ENCODE measurements at places on chromosomes 4 and X.

GRCh38 chr4:3780347-3781171 lies 14.4 kb downstream of the ADRA2C start:
- no peak for DNase-seq

GRCh38 chrX:140711894-140712293 lies 2.3 kb downstream of the LINC00632 start:
- DNase-seq: no peak

DNA sequence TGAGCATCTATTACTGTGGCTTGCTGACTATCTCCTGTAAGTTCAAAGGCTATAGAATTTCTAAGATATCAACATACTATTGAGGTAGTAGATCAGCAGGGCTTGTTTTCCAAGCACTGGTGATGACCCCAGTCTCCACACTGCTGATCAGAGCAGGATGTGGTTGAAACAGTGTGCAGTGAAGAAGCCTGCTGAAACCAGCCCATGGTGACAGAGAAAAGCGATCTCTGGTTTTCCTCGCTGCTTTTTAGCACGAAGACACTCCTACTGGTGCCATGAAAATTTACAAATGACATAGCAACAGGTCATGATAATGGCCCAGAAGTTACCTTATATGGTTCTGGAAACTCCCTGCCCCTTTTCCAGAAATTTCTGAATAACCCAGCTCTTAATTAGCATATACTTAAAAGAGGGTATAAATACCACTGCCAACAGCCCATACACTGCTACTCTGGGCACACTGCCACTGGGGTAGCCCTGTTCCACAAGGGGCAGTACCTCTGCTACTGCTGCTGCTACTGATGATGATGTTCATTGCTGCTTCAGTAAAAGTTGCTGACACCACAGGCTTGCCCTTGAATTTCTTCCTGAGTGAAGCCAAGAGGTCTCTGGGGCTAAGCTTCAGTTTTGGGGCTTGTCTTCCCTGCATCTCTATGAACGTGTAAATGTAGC lies 1689.5 kb upstream of the PCDH10 start:
- DNase-seq: no peak

GRCh38 chr4:150896497-150896896 lies 118.6 kb downstream of the LRBA start:
- DNase-seq: no peak

- DNase-seq: no peak
Observed at GRCh38 chrX:1925053-1925481, 310.2 kb downstream of the ASMT start.

DNA sequence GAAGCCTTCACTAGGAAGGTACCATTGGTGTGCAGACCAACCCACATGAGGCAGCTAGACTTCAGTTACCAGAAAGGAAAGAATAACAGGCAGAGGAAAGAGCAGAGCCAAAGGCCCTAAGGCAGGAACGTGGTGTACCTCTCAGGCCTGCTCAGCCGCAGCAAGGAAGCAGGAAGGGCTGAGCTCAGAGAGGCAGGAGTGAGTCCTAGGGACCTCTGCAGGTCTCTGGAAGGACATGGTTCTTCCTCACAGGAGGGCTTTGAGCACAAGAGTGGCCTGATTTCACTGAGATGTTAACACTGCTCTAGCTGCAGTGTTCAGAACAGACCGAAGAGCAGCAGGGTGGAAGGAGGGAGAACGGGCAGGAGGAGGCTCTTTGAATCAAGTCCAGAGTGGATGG lies 124.6 kb downstream of the DCHS2 start:
- DNase-seq: no peak

GRCh38 chrX:129958083-129958465 lies 24.4 kb upstream of the BCORL1 start:
- no peak for DNase-seq

- DNase-seq: no peak
Observed at GRCh38 chrX:861921-862320, 231.3 kb downstream of the SHOX start.

DNA sequence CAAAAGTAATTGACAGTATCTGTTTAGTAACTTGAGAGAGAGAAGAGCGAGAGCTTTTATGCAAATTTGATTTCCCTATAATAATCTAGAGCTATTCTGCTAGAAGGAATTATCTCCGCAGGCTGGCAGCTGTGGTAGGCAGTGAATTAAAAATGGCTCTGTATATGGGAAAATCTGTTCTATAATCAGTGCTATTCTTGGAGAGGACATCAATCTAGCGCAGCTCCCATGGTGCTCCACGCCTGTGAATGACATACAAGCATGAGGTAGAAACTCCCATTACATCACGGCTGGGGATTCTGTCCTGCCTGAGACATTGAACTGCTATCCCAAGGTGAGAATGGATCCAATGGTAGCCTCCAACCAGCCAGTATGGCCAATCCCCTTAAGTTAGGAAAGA lies 179.0 kb downstream of the DHX15 start:
- DNase-seq: no peak

DNA sequence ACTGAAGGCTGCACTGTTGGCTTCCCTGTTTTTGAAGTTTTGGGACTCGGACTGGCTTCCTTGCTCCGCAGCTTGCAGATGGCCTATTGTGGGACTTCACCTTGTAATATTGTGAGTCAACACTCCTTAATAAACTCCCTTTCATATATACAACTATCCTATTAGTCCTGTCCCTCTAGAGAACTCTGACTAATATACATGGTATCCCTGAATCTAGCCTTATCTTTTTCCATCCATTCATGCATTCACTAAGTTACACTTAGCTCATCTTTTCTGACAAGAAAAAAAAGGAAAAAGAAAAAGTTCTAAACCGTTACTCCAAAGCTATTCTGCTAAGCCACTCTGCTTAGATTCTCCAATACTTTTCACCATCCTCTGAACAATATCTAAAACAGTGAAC lies 1260.2 kb upstream of the PCDH7 start:
- DNase-seq: no peak

DNA sequence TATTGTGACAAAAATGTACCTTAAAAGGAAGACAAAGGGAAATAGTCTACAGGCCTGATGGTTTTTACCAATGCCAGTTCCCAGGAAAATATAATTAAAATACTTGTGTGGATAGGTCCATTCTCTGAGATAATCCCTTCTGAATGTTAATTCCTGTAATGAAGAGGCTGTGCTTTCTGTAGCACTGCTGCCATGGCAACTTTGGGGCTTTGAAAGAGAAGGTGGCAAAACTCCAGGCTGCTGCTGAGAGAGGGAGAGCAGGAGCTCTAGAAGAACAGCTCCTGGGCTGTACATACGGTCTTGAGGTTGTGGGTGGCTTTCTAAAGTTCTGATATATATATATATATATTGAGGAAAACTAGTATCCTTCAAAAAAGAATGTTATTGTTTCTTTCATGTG lies 125.4 kb downstream of the PDLIM5 start:
- no peak for DNase-seq

DNA sequence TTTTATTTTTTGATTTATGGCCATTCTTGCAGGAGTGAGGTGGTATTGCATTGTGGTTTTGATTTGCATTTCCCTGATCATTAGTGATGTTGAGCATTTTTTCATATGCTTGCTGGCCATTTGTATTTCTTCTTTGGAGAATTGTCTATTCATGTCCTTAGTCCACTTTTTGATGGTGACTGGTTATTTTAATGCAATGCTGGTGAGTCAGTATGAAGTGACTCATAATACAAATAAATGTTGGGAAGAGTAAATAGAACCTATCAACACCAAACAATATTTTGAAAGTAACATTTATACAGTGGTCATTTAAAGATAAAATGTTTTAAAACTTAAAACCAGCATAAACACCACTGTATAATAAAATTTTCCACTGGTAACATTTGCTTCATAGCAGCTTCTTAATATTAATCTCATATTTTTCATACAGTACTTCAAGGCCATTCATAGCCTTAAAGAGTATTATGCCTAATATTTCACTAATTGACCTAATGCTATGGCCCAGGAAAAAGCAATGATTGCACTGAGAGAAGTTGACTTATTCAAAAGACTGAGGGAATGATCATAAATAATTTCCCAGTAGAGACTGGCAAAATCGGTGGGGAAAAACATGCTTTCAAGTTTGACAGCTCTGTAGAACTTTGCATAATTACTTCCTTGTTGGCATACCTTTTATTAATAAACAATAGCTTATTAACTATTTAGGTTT lies 33.9 kb downstream of the CASK start:
- no peak for DNase-seq

GRCh38 chr4:146648461-146648783 lies 9.7 kb downstream of the POU4F2 start:
- no peak for DNase-seq

DNA sequence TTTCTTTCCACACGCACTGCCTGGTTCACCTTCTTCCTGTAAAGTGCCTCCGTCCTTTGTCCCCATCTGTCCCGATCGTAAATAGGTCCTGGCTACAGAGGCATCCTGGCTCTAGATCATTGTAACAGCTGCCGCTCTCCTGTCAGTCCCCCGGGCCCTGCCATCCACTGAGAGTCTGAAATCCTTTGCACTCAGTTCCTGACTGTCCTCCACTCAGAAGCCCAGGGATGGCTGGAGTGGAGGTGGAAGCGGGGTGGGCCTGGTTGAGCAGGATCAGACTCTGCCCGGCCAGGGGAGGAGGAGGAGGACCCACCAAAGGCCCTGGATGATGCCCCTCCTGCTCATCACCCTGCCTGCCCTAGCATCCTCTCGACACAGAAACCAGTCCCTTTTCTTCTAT lies 29.8 kb downstream of the PIGG start:
- DNase-seq: no peak

- no peak for DNase-seq
Observed at GRCh38 chr4:76361689-76362412, 55.3 kb downstream of the STBD1 start.

GRCh38 chr4:17898553-17899055 lies 87.8 kb downstream of the NCAPG start:
- no peak for DNase-seq

GRCh38 chr4:48898733-48899431 lies 7.7 kb downstream of the OCIAD2 start:
- DNase-seq: no peak

GRCh38 chr4:53646795-53647194 lies 55.5 kb upstream of the LNX1 start:
- no peak for DNase-seq

DNA sequence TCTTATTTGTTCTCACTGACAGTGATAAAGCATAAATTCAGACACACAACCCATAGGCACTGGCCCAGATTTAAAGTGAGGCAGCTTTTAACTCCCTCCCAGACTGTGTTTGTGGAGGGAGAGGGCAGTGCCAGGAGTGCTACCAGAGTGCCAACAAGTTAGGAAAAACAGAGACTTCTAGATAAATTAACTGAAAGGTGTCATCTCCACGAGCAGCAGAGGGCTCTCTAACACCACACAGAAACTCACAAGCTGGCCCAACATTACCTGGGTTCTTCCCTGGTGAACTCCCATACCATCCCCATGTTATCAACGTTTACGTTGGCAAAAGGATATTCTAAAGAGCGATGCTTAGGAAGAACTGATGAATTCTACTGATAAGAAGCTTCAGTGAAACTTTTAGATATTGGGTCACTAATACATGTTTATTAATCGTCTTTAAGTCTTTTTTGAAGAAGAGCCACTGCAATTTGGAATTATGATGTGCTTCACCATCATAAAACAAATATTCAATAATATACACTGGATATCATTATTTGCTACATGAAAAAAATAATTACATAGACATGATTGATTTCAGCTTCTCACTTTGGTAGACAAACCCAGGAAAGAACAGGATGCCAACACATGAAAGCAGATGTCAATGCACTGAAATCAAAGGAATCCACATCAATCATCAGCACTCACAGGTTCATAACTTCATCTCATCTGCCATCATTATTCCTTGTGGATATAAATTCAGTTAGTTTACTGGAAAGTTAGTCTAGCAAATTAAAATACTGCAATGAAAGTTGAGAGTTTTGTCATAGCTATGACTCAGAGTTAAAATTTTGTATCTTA lies 121.2 kb upstream of the NAP1L5 start:
- no peak for DNase-seq

DNA sequence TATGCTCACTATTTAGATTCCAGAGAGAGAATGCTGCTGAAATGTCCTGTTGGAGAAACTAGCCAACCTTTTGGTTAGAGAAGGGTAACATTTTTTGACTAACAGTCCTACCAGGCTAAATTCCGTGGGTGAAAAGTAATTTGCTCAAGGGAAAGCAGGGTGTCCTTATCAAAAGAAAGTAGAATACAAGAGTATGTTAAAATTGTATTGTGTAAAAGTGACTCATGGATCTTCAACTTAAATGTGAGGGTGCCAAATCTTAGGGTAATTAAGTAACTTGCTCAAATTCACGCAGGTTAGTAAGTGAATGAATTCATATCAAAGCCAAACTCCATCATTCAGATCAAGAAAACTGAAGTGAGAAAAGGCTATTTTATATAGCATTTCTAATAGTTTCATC lies 81.7 kb downstream of the PCDH7 start:
- no peak for DNase-seq

GRCh38 chrX:136779346-136779781 lies 1.4 kb downstream of the ARHGEF6 start:
- no peak for DNase-seq

DNA sequence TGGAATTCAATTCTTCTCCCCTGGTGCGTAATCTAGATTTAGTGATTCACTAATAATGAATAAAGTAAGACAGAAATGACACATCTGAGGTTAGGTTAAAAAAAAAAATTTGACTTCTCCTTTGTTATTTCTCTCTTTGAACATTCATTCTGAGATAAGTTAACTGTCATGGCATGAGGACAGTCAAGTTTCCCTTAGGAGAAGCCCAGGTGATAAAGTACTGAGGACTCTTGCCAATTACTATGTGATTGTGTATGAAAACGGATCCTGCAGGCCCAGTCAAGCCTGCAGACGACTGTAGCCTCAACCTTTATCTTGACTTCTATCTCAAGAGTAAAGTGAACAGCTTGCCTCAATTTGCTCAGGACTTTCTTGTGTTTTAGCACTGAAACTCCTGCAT lies 293.2 kb downstream of the PRR32 start:
- no peak for DNase-seq

- no peak for DNase-seq
Observed at GRCh38 chr4:109588176-109588575, 28.1 kb downstream of the MCUB start.

DNA sequence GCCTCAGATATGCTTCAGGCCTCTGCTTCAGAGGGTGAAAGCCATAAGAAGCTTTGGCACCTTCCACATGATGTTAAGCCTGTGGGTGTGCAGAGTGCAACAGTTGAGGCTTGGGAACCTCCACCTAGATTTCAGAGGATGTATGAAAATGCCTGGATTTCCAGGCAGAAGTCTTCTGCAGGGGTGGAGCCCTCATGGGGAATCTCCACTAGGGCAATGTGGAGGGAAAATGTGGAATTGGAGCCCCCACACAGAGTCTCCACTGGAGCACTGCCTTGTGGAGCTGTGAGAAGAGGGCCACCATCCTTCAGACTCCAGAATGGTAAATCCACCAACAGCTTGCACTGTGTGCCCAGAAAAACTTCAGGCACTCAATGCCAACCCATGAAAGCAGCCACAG lies 35.2 kb downstream of the TLR10 start:
- no peak for DNase-seq

DNA sequence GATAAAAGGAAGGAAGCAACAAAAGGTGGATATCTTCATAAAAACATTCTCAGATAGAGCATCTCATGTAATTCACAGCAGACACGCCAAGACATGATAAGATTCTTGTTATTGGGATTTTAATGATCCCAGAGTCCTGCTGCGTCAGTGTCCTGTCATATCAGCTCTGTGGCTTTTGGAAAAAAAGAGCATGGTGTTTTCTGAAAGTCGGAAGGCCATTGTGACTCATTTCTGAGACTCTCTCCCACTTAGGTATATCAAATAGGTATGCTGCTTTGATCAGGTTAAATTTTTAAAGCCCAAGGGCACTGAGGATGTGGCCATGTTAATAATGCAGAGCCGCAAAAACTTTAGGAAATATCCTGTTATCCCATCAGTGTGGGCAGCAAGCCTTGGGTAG lies 481.0 kb downstream of the KCNIP4 start:
- DNase-seq: no peak

- no peak for DNase-seq
Observed at GRCh38 chr4:40475609-40476008, 140.5 kb downstream of the CHRNA9 start.
